Kasumi-1 (cell line): ENCODE measurements at places on chromosomes 12 and 14.

GRCh38 chr12:20142316-20142715, 226.0 kb upstream of the PDE3A start:
- no peak for DNase-seq

DNA sequence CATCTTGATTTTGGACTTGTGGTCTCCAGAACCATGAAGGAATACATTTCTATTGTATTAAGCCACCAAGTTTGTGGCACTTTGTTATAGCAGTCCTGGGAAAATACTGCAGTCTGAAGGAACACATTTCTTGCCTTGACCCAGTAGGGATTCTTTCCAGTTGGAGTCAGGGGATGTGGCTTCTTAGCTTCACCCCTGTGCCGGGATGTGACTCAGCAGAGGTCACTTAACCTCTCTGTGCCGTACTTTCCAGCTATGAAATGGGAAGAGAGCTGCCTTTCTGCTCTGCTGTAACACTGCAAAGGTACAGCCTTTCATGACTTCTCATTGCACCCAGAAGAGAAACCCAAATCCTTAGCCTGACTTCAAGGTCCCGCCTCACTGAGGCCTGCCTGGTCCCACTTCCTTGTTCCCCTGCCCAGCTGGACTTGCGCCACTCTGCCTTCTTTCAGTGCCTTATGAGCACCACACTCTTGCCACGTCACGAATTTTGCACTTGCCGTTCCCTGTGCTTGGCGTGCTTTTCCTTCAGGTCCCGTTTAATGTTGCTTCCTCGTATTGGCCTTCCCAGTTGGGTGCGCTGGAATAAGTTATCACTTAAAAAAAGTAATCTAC, 24.2 kb downstream of the CHST11 start:
- no peak for DNase-seq

DNA sequence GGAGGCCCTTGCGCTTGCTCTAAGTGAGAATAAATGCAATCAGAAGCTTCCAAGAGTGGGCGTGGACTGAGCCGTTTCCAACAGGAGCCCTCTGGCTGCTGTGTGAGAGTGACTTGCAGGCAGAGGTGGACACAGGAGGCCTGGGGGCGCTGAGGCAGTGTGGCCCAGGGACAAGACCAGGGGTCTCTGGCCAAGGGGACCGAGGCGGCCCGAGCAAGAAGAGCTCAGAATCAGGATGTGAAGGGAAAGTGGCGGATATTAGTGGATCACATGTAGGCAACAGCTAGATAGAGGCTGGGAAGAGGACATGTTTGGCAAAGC, 8.6 kb downstream of the RIMBP2 start:
- no peak for DNase-seq

- DNase-seq, result peak; percentile 75
These were observed 45.3 kb upstream of the ANO6 start for GRCh38 chr12:45170456-45171042.

DNA sequence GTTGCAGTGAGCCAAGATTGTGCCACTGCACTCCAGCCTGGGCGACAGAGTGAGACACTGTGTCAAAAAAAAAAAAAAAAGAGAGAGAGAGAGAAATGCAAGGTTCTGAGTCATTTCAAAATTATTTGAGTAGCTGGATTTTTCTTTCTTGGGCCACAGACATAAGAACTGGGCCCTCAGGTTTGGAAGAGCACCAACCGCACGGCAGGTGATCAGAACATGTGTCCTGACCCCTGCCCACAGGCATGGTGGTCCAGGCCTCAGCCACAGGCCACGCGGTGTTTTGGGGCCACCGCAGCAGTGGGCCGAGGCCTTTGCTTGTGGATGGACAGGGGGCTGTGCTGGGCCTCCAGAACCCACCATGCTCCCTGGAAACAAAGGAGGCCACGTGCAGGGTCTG, 126.7 kb downstream of the CALM1 start:
- DNase-seq, result no peak

DNA sequence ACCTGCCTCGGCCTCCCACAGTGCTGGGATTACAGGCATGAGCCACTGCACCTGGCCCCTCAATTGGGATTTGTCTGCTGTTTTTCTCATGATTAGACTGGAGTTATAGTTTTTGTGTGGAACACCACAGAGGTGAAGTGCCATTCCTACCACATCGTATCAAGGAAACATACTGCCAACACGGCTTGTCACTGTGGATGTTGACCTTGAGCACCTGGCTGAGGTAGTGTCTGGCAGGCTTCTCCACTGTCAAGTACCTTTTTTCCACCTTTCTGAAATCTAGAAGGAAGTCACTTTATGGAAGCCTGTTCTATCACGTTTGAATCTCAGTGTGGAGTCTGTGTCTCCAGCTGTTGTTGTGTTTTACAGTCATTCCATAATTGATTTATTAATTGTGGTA, 21.4 kb upstream of the SEL1L start:
- no peak for DNase-seq

DNA sequence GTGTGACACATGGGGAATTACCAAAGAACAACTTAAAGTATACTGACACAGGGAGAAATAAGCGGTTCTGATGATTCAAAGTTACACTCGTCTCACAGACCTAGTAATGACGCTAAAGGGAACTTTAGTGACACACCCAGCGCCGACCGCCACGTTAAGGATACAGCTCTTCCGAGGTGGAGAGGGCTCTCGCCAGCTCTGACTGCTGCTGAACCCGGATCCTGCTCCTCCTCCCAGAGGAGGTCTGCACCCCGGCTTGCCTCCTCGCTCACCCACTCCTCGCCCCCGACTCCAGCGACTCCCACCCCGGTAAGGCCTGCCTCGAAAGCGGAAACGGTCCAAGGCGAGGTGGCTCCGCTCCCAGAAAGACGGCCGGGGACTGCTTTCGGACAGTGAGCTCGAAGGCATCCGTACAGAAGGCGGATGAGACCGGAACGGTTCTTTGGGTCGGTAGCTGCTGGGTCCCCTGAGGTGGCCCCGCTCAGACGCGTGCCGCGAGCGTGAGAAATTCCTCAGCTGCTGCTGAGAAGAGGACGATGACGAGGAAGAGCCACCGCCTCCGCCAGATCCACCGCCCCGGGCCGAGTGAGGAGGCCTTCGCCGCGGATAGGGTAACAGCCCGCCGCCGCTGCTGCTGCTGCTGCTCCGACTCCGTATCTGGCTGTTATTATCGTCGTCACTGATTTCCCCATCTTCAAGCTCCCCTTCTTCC, 643 bp downstream of the ZFC3H1 start:
- DNase-seq, result peak; percentile 63

GRCh38 chr14:82190742-82191141, 657.1 kb upstream of the SEL1L start:
- no peak for DNase-seq

DNA sequence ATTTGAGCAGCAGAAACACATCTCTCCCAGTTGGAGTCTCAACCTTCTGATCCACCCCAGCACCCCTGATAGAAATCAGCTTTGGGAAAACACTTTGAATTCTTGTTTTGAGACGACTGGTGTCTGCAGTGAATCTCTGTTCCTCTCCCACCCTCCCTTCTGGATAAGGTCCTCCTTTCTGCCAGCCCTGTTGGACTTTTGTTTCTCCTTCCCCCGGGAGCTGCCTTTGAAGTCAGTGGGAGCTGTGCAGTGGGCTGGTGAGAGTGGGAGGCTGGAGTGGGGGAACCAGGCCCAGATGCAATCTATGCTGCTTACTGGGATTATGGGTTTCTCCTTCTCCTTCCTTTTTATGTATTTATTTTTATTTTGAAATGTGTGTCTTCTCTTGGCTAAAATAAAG, 49.0 kb downstream of the FLRT2 start:
- DNase-seq, result no peak

DNA sequence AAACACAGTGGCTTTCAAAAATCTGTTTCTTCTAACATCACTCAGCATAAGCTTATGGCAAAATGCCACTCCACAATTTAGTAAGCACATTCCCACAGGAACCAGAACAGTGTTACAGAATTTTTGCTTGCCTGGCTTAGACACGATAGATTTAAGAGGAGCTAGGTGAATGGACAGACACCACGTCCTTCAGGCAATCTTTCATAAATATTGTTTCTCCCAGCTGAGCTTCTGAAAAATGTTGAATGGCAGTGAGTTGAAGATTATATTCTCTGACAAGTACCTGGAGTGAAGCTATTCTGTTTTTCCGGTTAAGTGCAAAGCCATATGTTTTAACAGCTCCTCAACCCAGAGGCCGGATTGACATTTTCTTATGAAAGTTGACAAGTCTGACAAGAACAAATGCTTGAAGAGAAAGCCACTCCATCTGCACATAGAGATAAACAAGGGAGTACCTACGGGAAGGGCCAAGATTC, 102.0 kb downstream of the FSCB start:
- DNase-seq, result no peak

DNA sequence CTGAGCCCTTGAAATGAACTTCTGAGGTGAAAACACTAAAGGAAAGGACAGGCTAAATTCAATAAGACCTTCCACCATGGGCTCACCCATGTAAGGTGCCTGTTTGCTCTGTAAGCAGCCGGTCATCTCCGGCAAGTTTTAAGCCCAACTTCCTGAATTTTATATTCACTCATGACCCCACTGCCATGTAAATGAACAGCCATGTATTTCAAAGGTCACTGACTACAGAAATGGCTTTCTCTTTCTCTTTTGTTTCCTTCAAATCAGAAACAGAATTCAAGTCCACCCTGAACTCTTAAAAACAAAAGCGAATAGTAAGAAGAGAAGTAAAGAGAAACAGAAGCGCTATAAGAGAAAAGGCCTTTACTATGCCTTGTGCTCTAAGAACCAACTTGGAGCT, 61.7 kb upstream of the OVCH1 start:
- DNase-seq, result no peak

GRCh38 chr14:21999402-21999801, 325.8 kb upstream of the OR4E1 start:
- no peak for DNase-seq

- no peak for DNase-seq
These were observed 65.9 kb upstream of the CDKN3 start for GRCh38 chr14:54330876-54331275.

DNA sequence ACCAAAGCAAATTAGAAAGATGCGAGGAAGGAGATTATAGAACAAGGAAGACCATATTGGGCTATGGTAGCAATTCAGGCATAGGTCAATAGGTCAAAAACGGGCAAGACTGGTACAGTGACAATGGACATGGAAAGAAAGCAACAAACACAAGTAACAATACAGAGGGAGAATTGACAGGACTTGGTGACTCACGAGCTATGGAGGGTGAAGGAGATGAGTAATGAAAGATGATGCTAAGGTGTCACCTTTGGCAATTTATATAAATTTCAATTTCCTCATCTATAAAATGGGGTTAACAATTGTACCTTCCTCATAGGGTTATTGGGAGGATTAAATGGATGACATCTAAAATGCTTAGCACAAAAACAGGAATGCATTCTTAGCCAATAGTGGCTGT, 15.1 kb upstream of the DUSP16 start:
- DNase-seq, result no peak
